ENCODE measurements at places on chromosomes 13 and 19. TPM values are rescaled to one million over a fixed set of nuclear protein-coding genes. Genes with fewer than 3 reads are reported as not detected.

SOX21 gene
- total RNA-seq = 0.09 TPM

KIRREL2 gene
- total RNA-seq = 0.12 TPM

SH2D3A gene
- 28.2 TPM for total RNA-seq

OLFM4 gene
- total RNA-seq = 3.9 TPM

RNF113B gene
- total RNA-seq = not detected

ADGRE2 gene
- total RNA-seq = 5.1 TPM

NTN5 gene
- 0.46 TPM for total RNA-seq

CABP5 gene
- total RNA-seq = not detected

LPAR6 gene
- 34.9 TPM for total RNA-seq

HSH2D gene
- 14.0 TPM for total RNA-seq

ZNF135 gene
- 11.1 TPM for total RNA-seq

TPGS1 gene
- total RNA-seq = 33.8 TPM

PNMA8A gene
- total RNA-seq = 9.6 TPM

PDX1 gene
- 18.4 TPM for total RNA-seq

DNMT1 gene
- 44.1 TPM for total RNA-seq

C19orf38 gene
- 0.78 TPM for total RNA-seq

NACC1 gene
- total RNA-seq = 72.0 TPM

C19orf85 gene
- not detected for total RNA-seq

CYP4F2 gene
- total RNA-seq = 66.6 TPM

CGB8 gene
- total RNA-seq = not detected

BRD4 gene
- 87.8 TPM for total RNA-seq

NECTIN2 gene
- total RNA-seq = 331 TPM

PBX4 gene
- total RNA-seq = 9.9 TPM

COX7A1 gene
- total RNA-seq = 55.7 TPM

OR7A5 gene
- total RNA-seq = not detected

HS6ST3 gene
- 0.49 TPM for total RNA-seq

CERS1 gene
- total RNA-seq = 1.8 TPM

IL11 gene
- 0.69 TPM for total RNA-seq

DENND1C gene
- 8.0 TPM for total RNA-seq

MCF2L gene
- total RNA-seq = 91.8 TPM

NCR1 gene
- 0.32 TPM for total RNA-seq

CYP4F12 gene
- total RNA-seq = 82.9 TPM

GARIN5A gene
- 5.0 TPM for total RNA-seq

GFY gene
- total RNA-seq = not detected

CAPN12 gene
- 206 TPM for total RNA-seq

PSMC4 gene
- total RNA-seq = 91.1 TPM

SIGLEC8 gene
- 11.0 TPM for total RNA-seq

PCDH20 gene
- total RNA-seq = 0.63 TPM

ZNF555 gene
- 5.8 TPM for total RNA-seq

FCER2 gene
- 0.86 TPM for total RNA-seq

FUT6 gene
- 81.2 TPM for total RNA-seq

TMIGD2 gene
- 0.98 TPM for total RNA-seq

ZNF571 gene
- 7.3 TPM for total RNA-seq

CD22 gene
- total RNA-seq = 4.2 TPM

SCN1B gene
- total RNA-seq = 4.8 TPM

CYP2A7 gene
- 0.72 TPM for total RNA-seq

FAM124A gene
- 4.3 TPM for total RNA-seq

OR7C1 gene
- total RNA-seq = 0.14 TPM

Measured in mucosa of gallbladder (tissue), 1 donor.